A549 (cell line): ENCODE measurements at places on chromosomes 4 and X. TPM values are rescaled to one million over a fixed set of nuclear protein-coding genes. Genes with fewer than 3 reads are reported as not detected.

Gene TGIF2LX
- polyA plus RNA-seq, result not detected in 3 replicates

- no peak for DNase-seq
Observed at GRCh38 chr4:182826391-182826790, 90.8 kb downstream of the DCTD start.

DNA sequence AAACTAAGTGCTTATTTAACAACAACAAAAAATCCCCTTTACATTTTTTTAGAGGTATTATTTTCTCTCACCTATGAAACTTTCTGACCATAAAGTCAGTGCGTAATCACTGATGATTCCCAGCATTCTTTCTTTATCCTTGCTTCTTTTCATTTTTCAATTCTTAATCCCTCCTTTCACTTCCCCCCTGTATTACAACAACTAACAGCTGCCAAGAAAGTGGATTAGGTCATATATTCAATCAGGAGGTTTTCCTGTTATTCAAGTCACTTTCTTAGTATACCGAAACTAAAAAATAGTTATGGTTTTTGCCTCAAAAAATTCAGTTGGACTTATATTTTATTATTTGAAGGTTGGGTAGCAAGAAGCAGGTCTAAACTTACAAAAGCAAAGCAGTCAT is 2.1 kb upstream of the STAP1 start:
- DNase-seq, result no peak

- no peak for DNase-seq
Observed at GRCh38 chrX:11329021-11329420, 35.8 kb downstream of the AMELX start.

DNA sequence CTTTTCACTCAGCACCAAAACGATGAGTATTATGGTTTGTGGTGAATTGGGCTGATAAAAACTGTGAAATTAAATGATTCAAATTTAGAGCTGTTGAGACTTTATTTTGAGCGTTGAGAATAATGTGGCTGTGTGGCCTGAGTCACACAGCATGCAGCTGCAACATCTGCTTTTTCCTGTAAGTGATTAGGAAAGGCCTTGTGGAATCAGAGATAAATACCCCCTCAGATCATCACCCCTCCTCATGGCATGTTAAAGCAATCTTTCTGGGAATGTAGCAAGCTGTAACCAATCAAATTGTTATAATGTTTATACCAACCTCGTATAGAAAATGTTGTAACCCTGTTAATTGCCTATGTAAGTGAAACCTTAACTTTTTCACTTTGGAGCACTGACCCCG is 90.0 kb upstream of the GRPR start:
- DNase-seq, result no peak

- DNase-seq, result no peak
Observed at GRCh38 chrX:136214551-136214950, 36.6 kb downstream of the MAP7D3 start.

GRCh38 chr4:28675582-28675981 is 1814.9 kb downstream of the STIM2 start:
- DNase-seq, result no peak
